Activated naive CD4-positive, alpha-beta T cell (primary cell): ENCODE measurements at places on chromosomes 7 and 10.

DNA sequence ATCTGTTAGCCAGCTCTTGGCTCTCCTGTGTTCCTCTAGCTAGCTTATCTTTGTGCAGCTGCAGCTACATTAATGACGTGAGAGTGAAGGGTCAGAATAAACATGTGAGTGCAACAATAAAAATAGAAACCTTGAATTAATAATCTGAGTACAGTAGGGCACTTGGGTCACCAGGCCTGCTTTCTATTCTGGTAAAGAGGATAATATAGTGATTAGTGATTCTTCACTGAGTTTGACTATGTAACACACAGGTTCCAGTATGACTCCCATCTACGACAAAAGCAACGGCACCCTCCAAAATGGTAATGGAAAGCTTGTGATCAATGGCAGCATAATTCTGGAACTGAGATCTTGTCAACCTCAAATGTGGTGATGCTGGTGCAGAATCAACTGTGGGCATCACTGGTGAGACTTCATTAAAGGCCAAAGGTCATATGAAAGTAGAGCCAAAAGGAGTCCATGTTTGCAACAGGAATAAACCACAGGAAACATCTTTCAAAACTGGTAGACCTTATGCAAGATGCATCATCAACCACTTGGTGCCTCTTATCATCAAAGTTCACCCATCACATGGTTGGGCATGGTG lies 77.6 kb downstream of the NRBF2 start:
- no peak for DNase-seq

GRCh38 chr7:95095966-95096540 lies 188.7 kb downstream of the PPP1R9A start:
- DNase-seq = no peak

- no peak for DNase-seq
These were observed 190.8 kb upstream of the PRKCQ start for GRCh38 chr10:6770846-6771245.

DNA sequence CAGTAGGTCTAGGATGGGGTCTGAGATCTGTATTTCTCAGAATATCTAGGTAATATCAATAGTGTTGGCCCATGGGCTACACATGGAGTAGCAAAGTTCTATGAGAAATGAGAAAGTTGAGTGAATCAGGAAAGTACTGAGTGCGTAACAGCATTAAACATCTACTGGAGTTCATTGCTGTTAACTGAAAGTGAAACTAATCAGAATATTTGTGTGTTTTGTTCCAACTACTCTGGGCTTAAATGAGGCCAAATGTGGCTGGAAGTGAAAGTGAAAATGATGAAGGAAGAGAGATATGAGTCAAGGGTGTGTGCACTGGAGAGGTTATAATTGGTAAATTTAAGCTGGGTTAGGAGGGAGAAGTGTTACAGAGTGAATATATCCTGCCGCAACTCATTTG lies 46.5 kb downstream of the TMEM106B start:
- no peak for DNase-seq

GRCh38 chr7:147563669-147564068 lies 1026.9 kb upstream of the C7orf33 start:
- no peak for DNase-seq
